Naive thymus-derived CD4-positive, alpha-beta T cell (primary cell): ENCODE measurements at places on chromosomes 7 and 10.
A peak's percentile ranks its signal among the peaks of the same experiment; 100 is the strongest.

DNA sequence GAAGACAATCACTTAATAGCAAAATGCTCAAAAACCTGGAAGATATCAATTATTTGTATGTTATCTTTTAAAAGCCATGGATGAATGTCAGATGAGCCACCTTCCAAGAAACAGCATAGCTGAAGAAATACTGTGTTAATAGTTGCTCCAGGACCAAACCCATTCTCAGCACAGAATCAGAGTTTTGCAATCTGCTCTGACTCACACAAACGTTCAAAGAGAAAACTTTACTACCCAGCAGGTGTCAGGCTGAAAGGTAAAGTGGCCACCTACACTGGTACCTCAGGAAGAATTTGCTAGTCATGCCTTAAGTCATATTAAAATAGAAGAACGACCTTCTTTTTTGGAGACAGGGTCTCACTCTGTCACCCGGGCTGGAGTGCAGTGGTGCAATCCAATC is 526.5 kb downstream of the PARD3 start:
- no peak for DNase-seq

- DNase-seq = no peak
Observed at GRCh38 chr7:99788554-99788953, 4.6 kb upstream of the CYP3A4 start.

GRCh38 chr10:4343091-4343490 is 482.9 kb upstream of the AKR1E2 start:
- DNase-seq = no peak

DNA sequence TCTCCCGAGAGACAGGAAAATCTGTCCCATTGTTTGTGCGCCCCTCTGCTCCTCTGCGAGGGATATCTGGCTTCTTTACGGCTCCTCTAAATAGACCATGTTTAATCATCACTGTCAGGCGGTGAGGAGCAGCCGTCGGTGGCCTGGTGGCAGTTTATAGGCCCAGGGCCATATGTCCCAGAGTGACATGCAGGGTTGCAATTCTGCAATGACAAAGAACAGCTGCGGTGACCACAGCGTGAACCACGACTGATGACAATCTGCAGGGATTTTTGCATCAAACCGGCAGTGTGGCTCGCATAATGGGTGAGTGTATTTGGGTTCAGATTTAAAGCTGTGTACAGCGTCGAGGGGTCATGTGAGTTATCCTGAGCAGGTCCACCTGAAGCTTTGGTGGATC is 41.5 kb downstream of the GATA3 start:
- no peak for DNase-seq

DNA sequence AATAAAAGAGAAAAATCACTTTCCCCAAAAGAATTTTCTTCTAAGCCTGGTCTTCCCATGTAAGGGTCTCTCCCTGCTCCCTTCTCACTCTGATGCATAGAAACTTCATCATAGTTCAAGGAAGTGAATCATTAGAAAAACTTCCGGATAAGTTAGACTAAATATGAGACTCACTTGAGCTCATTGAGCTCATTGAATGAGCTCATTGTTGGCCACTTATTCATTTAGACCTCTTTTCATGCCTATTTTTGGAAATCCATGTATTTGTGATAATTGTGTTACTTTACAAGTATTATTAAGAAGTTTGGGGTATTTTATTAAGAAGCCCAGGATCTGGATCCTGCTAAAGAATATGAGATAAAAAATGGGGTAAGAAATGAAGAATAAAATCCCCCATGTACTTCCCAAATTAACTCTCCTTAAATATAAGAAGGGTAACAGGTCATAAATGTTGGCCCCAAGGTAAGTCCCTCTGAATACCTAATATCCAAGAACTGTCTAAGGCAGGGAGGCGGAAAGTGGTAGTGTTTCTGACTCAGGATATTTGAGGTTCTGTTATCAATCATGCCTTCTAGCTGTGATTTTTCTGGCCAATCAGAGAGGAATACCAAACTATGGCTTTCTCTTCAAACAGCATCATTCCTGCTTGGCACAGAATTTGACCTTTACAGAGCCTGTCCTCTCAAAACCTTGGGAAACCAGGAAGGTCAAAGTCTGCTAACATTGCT is 236.5 kb upstream of the PTN start:
- DNase-seq = no peak

- no peak for DNase-seq
Observed at GRCh38 chr7:7706556-7707172, 11.7 kb downstream of the RPA3 start.

DNA sequence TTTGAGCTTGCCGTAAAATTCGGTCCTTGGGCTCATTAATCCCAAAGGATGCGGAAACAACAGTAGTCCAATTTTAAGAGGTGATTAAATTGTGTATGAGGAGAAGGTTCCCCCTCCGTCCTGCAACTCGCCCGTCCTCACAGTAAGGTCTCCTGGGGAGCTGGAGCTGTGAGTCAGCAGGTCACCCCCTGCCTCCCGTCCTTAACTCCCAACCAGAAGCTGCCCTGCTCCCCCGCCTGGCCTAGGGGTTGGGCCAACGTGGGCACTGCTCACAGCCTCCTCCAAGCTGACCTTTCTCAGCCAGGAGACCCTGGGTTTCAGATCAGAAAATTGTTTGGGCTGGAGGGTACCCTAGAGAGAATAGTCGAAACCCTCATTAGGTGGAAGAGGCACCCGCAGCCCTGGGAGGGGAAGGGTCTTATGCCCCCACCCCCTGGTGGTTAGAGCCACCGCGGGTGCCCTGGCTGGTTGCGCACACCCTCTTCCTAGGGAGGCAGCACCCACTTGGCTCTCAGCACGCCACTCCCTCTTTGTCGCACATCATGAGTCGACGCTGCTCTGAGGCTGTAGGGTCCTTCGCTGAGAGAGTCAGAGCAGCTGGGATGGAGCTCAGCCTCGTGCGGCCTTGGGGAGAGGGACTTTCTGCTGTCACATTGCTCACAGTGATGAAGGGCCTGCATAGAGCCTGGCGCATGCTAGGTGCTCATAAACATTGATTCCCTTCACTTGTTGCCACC is 131.2 kb downstream of the TACC2 start:
- DNase-seq = no peak

DNA sequence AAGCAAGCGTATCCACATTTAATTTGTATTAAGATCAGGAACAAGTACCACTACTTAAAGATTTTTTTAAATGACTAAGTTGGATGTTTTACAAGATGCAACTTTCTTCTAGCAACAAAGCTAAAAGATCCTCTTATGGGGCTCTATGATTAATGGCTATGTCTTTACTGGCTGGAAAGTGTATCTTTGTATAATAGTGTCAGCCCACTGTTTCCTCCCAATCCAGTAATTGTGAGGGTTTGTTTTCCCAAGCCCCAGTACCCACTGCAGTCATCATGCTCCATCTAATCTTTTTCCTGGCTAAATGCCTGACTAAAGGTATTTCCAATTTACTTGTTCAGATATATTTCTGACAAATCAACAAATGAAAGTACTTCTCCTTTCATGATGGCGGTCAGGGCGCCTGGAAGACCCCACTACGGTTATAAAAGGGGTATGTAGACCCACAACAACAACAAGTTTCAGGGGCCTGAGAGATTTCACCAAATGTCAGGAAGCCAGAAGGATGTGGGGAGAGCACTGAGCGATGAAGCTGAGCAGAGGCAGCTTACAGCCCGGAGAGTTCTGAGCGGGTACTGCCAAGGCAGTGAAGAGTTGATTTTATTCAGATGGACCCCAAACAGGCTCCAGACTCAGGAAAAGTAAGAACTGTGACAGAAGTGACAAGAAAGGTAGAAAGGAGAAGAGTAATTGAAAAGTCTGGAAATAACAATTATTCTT is 222.6 kb upstream of the KLF14 start:
- no peak for DNase-seq

GRCh38 chr10:14798636-14799035 is 23.9 kb upstream of the FAM107B start:
- no peak for DNase-seq

DNA sequence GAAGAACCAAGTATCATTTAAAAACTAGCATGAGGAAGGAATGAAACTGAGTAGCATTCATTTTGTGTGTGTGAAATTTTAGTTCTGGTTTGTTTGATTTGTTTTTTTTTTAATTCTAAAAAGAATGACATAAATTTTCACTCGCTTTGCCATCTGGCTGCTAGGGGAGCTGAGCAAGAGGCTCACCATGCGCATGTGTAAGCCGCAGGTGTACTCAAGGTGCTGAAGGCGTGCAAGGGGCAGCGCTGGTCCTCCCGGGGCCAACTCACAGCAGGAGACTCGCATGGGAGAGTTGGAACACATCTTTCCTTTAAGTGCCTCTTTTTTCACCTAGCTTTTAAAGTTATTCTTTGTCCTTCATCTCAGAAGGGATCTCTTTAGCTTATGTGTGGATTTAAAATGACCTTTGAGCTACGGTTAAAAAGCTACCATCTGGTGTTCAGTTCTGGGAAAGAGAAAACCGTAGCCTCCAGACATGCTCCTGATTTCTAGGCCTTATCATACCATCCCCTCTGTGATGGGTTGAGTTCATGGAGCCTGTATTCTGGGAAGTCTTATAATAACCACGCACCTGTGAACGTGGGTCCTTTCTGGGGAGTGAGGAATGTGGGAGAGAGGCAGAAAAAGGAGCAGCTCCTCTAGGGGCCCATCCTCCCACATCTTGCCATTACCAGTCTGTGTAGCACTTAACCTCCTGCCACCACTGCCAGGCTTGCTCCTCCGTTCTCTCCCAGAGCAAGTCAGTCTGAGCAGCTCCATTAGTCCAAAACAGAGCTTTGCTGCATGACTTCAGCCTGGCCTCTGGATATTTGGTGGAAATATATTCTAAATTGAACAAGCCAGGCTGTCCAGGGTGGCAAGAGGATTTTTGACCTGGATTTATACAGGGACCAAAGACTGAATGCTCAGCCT is 61.9 kb downstream of the KLHDC10 start:
- no peak for DNase-seq

- DNase-seq = peak; percentile 33
Observed at GRCh38 chr10:11685787-11686218, 56.4 kb upstream of the ECHDC3 start.

DNA sequence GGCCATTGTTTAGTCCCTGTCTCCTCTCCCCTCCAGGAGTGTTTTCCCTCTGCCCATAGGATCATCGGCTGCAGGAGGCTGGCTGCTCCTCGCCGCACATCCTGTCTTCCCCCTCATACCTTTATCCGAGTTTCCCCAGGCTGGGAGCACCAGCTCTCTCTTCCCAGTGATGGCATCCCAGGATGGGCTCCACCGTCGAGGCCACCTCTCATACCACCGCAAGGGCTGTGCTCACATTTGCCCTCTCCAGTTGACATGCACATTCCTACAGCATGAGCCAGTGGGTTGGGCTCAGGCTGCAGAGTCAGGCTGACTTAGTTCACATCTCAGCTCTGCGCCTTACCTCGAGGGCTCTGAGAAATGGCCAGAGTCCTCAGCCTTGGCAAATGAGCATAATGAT is 12.1 kb downstream of the HKDC1 start:
- no peak for DNase-seq

DNA sequence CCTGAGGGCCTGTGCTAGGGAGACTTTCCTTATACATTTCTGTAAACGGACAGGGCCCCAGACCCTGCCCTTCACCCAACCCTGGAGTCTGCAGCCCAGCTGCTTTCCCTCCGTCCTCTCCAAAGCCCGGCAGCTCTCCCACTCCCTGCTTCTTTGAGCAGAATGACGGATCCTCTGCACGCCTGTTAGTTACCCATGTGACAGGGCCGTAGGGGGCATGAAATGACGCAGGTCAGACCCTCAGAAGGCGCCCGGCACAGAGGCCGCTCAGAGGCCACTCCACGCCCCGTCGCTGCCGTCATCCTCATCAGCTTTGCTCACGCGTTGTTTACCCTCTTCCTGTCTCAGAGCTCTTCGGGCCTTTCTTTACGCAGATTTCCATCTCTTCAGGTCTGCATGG is 60.2 kb upstream of the MKRN1 start:
- no peak for DNase-seq

DNA sequence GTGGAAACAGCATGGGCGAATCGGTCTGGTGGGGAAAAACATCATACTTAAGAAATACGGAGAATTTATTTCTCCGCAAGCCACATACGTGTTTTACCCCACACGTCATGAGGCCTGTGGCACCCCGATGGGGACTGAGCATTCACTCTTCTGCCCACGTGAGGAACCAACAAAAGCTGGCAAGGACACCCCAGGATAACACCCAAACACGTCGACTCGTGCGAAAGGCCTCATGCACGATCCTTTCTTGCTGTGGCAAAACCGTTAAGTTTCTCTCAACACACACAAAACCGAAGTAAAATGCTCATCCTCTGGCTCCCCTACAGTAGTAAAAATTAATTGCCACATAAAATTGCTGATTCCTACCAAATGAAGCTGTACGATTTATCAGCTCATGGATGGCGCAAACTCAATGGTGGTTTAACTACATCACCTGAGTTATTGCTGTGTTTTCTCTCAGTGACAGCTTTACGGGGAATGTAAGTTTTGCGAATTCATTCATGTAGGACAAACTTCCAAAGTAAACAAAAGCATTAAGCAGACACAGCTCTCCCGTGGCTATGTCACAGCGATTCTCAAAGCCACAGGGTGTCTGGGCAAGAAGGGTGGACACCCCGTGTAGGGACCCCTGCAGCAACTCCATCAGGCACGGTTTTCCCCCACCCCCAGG is 97.0 kb downstream of the CTBP2 start:
- no peak for DNase-seq

GRCh38 chr7:98105942-98106544 is 619 bp upstream of the LMTK2 start:
- no peak for DNase-seq

GRCh38 chr10:21720090-21720489 is 186.1 kb downstream of the MLLT10 start:
- no peak for DNase-seq

- no peak for DNase-seq
Observed at GRCh38 chr7:32115831-32116230, 45.6 kb upstream of the PDE1C start.

GRCh38 chr10:69807696-69808095 is 6.0 kb downstream of the COL13A1 start:
- DNase-seq = no peak

DNA sequence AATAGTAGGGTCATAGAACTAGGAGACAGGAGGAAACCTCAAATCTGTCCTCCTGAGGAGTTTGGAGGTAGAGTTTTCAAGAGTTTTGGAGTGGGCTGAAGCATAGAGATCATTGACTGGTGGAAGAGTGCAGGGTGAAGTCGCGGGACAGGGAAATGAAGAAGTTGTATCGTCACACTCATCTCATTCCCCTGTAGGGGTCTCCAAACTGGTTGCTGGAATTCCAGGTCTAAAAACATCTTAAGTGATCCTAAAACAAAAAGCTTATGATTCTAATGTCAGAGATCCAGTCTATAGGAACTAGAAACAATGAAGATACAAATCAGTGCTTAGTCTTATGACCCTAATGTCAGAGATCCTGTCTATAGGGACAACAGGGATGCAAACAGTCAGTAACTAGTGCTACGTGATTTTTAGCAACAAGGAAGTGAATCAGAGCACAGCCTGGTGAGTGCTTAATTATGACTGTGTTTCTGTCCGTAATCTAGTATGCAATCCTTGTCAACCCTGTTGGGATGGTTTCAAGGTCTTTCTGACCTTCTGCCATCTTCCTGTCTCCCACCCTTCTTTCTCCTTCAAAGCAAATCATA is 139.4 kb downstream of the SKIDA1 start:
- DNase-seq = no peak
